Central memory CD8-positive, alpha-beta T cell (primary cell): ENCODE measurements at places on chromosomes 6 and 20.

- no peak for DNase-seq
These were observed 34.9 kb downstream of the RNF24 start for GRCh38 chr20:3980260-3981131.

GRCh38 chr6:125273251-125273650 lies 28.5 kb downstream of the HDDC2 start:
- no peak for DNase-seq

- no peak for DNase-seq
These were observed 74.0 kb upstream of the GLP1R start for GRCh38 chr6:38974389-38975151.

DNA sequence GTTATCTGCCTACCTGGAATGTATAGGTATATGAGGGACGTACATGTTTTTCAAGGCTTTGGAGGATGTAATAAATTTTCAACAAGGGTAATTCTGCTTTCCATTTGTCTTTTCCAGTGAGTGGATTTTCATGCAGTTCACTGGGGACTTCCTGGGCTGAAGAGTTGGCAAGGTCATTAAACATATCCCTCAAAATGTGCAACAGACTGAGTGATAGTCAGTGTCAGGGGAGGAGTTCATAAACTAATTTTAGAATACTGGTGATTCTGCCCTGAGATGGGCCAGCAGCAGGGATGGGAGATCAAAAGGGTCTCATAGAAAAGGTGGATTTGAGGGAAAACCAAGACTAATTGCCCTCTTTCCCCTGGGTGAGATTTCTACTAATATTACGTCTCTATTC lies 122.3 kb upstream of the CLDN20 start:
- no peak for DNase-seq
